ENCODE measurements at places on chromosomes 16 and 17.

- no peak for DNase-seq
Measured at GRCh38 chr16:57559072-57559790, 16.8 kb downstream of the ADGRG5 start.

GRCh38 chr16:86621966-86622365 lies 43.6 kb downstream of the FOXL1 start:
- DNase-seq, result no peak

GRCh38 chr16:67528870-67529581 lies 397 bp downstream of the RIPOR1 start:
- peak; percentile 67 for DNase-seq

DNA sequence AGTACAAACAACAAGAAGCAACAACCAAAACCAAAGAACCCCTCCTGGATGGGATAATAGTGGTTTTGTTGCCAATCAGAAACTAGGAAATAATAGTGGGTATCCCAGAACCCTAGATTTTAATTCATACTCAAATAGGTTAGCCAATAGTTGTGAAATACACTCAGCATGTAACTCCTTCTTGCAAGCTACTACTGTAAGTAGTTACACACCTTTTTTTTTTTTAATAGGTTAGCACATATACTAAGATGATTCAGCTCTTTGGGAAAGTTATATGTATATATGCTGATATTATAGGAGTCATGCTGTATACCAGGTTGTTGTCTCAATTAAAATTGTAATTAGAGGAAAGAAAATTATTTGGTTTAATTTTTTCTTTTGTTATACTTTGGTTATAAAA lies 92.5 kb upstream of the HAS3 start:
- DNase-seq, result no peak

GRCh38 chr17:38357486-38358123 lies 6.0 kb downstream of the SOCS7 start:
- no peak for DNase-seq

DNA sequence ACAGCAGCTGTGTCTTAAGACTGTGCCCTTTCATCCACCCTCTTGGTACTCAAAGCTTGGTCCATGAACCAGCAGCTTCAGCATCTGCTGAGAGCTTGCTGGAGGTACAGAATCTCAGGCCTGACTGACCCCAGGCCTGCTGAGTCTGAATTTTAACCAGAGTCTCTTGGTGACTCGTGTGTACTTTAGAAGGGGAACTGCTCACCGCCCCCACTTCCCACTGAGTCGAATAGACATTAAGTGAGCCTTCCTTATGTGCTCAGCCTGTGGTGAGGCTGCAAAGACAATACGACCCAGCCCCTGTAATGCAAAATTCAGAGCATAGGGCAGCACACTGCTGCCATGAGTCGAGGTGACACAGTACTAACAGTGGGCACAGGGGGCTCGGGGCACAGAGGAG lies 662.8 kb downstream of the WWOX start:
- DNase-seq, result no peak

DNA sequence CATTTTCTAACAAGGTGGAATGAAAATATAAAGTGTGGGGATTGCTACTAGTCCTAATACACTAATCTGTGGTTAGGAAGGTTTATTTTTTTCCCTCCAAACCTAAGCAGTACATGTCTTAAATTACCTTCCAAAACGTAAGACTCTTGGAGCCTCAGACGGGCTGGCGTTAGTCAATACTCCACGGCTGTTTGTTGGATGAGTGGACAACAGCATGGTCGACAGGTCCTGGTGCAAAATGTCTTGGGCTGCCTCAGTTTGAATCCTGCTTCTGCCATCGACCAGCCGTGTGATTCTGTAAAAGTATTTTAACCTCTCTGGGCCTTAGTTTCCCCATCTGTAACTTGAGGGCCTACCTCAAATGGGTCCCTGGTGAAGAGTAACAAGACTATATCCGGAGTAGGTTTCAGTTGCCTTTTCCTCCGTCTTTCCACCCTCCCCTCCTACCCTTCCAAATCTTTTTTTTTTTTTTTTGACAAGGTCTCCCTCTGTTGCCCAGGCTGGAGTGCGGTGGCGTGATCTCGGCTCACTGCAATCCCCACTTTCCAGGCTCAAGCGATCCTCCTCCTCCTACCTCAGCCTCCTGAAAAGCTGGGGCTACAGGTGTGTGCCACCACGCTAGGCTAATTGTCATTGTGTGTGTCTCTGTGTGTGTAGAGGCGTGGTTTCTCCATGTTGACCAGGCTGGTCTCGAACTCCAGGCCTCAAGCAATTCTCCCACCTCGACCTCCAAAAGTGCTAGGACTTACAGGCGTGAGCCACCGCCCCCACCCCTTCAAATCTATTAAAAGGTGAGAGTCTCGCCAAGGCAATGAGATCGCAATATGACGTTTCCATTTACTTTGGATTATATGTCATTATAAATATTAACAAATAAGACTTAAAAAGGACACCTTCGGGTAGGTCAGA lies 5.8 kb downstream of the SCGB1C2 start:
- DNase-seq, result no peak

DNA sequence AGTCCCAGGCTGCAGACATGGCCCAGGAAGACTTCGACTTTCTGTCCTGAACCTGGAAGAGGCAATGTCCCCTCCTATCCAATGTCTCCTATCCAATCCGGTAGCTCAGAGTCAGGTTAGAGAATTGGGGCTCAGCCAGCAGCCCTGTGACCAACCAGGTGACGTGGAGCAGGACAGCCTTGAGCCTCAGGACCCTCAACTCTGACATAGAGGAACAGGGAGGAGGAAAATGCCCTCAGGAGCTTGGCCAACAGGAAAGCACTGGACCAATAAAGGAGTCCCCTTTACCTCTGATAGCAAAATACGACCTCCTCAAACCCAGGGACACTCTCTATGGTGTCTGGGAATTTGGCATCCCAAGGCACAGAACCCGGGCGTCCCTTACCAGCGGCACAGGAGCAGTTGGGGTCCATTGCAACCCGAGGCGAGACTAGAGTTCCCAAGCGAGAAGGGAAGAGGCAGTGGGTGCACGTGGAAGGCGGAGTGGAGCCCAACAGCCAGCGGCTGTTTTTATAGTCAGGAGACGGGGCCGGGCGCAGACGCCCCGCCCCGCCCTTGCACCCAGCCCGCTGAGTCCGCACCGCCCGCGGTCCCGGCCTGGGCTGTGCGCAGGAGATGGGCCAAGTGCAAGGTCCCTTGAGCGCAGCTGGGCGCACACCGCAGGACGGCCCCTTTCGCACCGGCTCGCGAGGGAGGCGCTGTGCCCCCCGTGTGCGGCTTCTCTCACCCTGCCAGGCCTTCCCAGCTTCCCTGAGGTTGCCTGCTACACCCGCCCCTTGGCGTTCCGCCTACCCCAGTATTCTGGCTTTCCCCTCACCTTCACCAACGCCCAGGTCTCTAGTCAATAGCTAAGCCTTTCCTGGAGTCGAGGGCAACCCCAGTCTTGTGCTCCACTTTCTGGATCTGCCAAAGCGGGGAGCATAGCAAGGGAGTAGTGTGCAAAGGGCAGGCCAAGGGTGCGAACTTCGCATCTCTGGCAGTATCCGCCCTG lies at the start of gene MT1G:
TSS of gene MT1G (minus strand) at position 485 of the 991 bp plus-strand sequence. CDS start at position 413, 72 bp downstream.
- no peak for DNase-seq

GRCh38 chr17:76369804-76370203 lies 14.6 kb upstream of the SPHK1 start:
- no peak for DNase-seq

DNA sequence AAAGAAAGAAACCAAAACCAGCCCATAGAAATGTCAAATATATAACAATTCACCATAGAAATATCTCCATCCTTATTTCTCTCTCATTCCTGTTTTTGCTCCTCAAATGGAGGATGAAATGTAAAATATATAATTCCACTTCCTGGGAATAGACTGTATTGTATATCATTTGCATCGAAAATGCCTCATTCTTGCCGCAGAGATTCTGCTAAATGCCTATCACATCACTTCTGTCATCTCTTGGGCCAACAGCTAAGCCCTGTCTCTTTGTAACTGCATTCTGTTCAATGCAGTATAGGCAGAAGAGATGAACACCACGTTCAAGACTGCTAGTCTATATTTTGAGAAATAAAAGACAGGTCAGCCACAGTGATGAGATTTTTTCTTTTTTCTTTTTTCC lies 956.3 kb upstream of the SOX9 start:
- DNase-seq, result no peak

GRCh38 chr16:12503191-12503590 lies 300.5 kb downstream of the CPPED1 start:
- no peak for DNase-seq

GRCh38 chr16:58493756-58494431 lies 6.0 kb upstream of the NDRG4 start:
- DNase-seq, result no peak

DNA sequence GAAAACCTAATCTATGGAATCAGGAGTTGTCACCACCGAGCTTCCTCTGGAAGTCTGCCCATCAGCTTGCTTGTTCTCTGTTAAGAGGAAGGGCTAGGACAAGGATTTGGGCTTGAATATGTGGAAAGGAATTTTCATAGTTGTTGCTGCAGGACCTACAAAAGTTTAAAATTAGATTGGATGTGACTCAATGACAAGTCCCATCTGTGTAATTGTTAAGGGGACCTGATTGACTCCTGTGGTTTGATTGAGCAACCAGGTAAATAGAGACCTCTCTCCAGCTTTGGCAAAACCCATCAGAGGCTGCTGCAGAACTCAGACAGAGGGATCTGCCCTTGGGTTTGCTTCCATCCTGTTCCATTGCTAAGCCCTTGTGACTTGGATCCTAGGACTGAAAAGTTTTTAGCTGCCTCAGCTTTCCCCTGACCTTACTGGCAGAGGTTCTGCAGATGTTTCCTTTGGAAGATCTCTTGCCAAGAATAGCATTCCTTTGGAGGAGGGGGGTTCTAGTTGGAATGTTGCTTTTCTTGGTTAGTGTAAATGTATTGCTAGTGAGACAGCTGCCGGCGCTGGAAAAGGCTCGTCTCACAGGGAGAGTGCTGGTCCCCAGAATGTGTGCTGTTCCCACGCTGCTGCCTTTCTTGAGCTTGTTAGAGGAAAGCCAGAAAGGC lies 50.0 kb downstream of the SF3B3 start:
- DNase-seq, result no peak

DNA sequence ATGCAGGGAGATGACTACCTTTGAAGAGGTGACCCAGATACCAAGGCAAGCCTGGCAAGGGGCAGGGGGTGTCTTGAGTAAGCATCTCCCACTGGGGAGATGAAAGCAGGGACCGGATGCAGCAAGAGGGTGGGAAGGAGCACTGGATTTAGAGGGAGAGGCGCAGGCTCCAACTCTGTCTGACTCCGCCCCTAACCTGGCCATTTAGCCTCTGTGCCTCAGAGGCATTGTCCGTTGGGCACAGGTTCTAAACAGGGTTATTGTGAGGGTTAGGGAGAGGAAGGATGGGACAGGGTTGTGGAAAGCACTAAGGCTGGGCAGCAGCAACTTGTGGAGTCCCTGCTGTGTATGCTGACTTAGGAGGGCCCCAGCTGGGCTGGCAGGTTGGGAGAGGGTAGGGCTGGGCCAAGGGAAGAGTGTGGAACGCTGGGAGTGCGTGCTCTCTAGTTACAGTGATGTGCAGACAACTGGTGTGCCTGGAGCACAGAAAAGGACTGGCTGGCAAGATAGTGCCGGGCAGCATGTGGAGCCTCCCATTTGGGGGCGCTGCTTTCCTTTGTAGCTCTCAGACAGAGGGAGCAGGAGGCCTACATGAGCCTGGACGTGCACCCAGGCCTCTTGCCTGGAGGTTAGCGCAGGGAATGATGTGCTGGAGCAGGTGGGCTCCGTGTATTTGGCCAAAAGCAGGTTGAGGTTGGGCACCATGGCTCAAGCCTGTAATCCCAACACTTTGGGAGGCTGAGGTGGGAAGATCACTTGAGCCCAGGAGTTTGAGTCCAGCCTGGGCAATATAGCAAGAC lies 26.2 kb downstream of the TBX2 start:
- no peak for DNase-seq

- DNase-seq, result no peak
Measured at GRCh38 chr17:16551878-16552636, 16.9 kb downstream of the ZNF287 start.

- no peak for DNase-seq
Measured at GRCh38 chr17:58336456-58337209, 8.0 kb upstream of the TSPOAP1 start.

GRCh38 chr17:29576214-29577000 lies 7.9 kb downstream of the TP53I13 start:
- no peak for DNase-seq

- DNase-seq, result no peak
Measured at GRCh38 chr16:84446596-84447392, 57.7 kb downstream of the MEAK7 start.

DNA sequence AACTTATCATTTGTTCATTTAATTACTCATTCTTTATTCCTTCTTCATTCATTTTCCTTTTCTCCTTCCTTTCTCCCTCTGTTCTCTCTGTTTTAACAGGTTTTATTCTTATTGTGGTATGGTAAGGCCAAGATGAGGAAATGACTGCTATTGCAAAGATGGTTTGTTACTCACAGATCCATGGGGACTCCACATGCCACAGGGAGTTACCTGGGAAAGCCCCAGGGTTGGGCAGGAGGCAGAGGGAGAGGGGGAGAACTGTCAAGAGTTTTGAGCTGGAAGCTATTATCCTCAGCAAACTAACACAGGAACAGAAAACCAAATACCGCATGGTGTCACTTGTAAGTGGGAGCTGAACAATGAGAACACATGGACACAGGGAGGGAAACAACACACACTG lies 453.3 kb downstream of the WWOX start:
- DNase-seq, result no peak

DNA sequence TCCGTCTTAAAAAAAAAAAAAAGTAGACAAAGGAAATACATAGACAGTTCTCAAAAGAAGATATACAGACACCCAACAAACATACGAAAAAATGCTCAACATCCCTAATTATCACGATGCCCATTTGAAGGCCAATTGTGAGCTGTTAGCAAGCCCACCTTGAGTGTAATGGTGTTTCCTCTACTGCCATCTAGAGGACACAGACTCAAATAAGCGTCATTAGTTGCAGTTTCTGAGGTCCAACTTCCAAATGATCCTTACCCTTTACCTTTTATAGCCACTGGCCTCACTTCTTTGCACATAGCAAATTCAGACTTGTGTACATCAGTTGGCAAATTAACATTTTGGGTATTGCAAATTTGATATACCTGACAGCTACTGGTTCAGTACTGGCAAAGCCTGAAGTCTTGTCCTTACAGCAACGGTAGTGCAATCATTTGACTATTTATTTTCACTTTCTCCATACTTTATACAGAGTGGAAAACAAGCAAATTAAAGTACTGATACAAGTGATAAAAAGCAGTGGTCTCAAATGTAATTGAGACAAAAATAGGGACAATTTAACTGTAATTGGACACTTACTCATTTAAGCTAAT lies 536.3 kb upstream of the EEF2KMT start:
- peak; percentile 65 for DNase-seq

All from T47D (cell line).